ENCODE measurements at places on chromosomes 1 and 21. TPM values are rescaled to one million over a fixed set of nuclear protein-coding genes. Genes with fewer than 3 reads are reported as not detected.

- peak; percentile 2 for DNase-seq
Observed at GRCh38 chr1:153220606-153221303, 3.4 kb downstream of the PRR9 start.

DNA sequence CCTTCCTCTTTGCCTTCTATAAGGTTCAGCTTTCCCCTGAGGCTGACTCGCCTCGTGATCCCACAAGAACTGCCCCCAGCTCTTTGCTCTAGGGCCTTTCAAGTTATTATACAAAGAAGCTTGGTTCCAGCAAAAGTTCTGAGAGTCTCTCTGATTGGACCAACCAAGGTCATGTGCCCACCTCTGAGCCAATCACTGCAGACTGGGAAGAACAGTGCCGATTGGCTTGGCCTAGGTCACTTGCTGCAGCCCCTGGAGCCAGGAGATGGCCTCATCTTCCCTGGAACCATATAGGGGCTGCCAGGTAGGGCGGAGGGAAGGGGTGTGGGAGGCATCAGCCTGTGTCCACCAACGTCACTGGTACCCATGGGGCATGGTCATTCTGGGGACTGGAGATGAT is 22.8 kb downstream of the TAS1R2 start:
- no peak for DNase-seq

GRCh38 chr1:42730988-42731387 is 9.0 kb downstream of the CLDN19 start:
- no peak for DNase-seq

- DNase-seq, result no peak
Observed at GRCh38 chr1:83418558-83418957, 580.4 kb downstream of the TTLL7 start.

- DNase-seq, result peak; percentile 74
Observed at GRCh38 chr1:84386716-84387479, 11.4 kb upstream of the DNASE2B start.

- DNase-seq, result no peak
Observed at GRCh38 chr21:14591377-14591776, 45.3 kb upstream of the SAMSN1 start.

- DNase-seq, result peak; percentile 89
Observed at GRCh38 chr1:150813028-150813707, 5.1 kb upstream of the CTSK start.

DNA sequence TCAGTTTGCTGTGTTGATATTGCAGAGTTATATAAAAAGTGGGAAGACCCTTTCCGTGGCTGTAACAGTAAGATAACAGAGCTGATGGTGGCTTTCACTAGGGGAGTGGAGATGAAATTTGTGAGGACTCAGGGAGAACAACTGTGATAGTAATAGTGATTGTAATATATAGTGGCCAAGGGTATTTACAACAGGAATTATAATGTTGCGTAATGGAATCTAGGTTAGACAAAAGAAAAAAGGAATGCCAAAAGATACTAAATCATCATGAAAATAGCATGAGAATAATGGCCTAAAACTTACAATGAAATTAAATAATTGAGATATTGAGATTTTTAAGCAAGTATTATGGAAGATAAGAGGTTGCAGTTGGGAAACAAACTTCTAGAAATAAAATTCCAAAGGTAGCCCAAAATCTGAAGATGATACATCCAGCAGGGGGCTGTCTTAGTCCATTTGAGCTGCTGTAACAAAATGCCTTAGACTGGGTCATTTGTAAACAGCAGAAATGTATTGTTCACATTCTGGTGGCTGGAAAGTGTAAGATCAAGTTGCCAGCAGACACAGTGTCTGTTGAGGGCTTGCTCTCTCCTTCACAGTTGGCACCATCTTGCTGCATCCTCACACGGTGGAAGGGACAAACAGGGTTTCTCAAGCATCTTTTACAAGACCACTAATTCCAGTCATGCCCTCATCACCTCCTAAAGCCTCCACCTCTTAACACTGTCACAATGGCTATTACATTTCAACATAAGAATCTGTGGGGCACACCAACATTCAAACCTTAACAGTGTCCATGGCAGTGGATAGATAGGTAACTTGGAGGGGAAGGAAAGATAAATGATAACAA is 711.2 kb downstream of the MRPL39 start:
- no peak for DNase-seq

DNA sequence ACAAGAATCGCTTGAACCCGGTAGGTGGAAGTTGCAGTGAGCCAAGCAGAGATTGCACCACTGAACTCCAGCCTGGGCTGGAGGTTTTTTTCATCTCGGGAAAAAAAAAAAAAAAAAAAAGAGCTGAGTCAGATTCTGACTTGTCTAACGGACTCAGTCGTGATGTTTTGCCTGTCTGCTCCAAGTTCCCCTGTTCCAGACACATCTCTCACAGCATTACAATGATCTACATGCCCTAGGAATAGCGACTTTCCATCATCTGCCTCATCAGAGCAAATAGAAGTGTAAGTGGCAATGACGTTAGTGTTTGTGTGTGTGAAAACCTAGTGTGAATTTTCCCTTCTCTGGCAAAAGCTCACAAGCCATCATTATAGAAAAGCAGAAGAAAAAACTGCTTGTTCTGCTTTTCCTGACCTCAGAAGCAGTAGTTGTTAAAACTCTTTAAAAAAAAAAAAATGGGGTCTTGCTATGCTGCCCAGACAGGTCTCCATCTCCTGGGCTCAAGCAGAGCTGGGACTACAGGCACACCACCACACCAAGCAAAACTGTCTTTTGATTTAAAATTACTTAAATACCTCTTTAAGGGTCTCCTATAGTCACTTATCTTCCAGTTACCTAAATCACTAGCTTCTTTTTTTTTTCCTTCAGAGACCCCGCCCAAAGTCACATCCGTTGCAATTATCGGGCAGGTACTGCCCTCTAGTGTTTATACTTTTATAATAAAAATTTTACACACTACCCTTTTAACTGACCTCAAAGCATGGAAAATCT is 37.3 kb downstream of the PLEKHO1 start:
- peak; percentile 51 for DNase-seq

DNA sequence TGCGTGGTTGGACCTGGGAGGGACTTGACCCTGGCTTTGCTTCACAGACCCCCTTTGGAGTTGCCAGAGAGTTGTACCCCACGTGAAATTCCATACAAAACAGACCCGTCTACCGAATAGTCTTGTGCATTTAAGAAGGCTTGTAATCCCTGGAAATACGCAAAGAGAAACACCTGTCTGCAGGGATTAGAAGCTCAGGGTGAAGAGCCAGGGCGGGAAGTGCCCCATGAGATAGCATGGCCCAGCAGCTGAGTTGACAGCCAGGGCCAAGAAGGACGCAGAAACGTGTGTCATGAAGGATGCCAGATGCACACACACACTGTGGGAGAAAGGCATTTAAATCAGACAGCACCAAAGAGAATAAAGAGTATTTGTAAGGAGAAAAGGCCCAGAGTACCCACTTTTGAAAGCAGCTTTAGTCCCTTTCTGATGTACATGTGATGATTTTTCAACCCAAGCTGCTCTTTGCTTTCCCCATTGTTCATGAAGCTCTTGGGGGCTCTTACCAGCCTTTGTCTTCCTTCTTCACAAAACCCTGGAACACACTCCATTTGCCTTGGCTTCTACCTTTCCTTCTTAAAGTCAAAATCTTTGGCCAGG is 46.6 kb downstream of the PCP4 start:
- DNase-seq, result no peak

DNA sequence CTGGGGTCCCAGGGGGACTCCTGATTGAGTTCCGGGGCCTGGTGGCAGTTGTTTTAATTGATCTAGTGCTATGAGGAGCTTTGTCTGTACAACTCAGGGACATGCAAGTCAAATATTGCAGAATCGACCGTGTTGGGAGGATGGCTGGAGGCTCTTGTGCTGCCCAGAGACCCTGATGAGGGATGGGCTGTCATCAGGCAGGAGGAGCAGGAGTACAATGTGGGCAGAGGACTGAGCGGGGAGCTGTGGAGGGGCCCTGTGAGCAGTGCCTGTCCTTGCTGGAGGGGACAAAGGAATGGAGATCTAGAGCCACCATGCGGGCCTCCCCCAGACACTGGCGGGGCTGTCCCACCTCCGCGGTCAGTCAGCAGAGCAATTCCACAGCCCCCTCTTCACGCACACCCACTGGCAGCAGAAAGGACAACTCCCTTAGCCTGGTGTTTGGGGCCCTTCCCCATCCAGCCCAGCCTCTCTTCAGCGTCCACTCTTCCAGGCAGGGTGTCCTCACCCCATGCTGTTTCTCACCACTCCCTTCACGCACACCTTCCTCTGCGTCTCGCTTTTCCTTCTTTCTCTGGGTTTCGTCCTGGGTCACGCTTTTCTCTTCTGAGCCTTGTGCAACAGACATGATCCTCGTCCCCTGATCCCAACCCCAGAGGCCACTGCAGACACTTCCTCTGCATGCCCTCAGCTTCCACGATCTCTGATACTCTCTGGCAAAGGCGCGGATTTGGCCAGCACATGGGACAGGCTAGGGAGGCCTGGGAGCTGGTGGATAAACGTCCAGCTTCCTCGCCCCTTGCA is 122.6 kb downstream of the GRIK3 start:
- DNase-seq, result no peak

- no peak for DNase-seq
Observed at GRCh38 chr21:28828981-28829380, 163.7 kb downstream of the LTN1 start.

DNA sequence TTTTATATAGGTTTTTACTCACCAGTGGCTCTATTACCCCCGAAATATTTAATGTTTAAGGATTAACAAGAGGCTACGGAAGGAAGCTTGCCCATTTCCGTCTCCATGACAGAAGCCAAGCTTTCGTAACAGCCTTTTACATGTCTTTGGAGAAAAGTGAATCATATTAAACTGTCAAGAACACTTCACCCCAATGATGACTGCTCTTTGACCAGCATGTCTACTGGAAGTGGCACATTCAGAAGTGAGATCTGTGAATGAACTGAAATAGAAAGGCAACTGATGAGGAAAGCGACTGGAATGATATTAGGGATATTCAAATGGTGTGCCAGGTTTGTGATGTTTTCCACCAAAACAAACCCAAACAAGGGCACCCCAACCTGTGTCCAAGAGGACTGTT is 8.5 kb upstream of the PRDM15 start:
- no peak for DNase-seq

- peak; percentile 51 for DNase-seq
Observed at GRCh38 chr1:243459059-243459458, 203.2 kb downstream of the SDCCAG8 start.

GRCh38 chr1:168408884-168409283 is 128.2 kb downstream of the TBX19 start:
- DNase-seq, result peak; percentile 4

- no peak for DNase-seq
Observed at GRCh38 chr1:4108758-4109627, 208.9 kb upstream of the C1orf174 start.

GRCh38 chr1:49544615-49545014 is 479.1 kb downstream of the AGBL4 start:
- no peak for DNase-seq

TMPRSS3 gene
- total RNA-seq, result 0.05 TPM

ANGPTL3 gene
- not detected for total RNA-seq

ARID4B gene
- total RNA-seq, result 62.0 TPM

ALPL gene
- total RNA-seq, result 0.19 TPM

DCST1 gene
- total RNA-seq, result not detected

RXFP4 gene
- 0.19 TPM for total RNA-seq

PTAFR gene
- total RNA-seq, result 0.17 TPM

FMO5 gene
- 3.6 TPM for total RNA-seq
